T-helper 1 cell treated with Interleukin-12 subunit alpha and Interleukin-12 subunit beta and Interleukin-4 antibody, amounts not matched to agents 30 ng/mL and 1 ng/mL, for 36 hours (primary cell): ENCODE measurements at places on chromosomes 6 and 20. TPM values are rescaled to one million over a fixed set of nuclear protein-coding genes. Genes with fewer than 3 reads are reported as not detected.

The CCDC170 gene
- total RNA-seq = 0.02 TPM in 1 of 2 replicates, not detected in the other

The BMP7 gene
- 0.80 TPM in 1 of 2 replicates, not detected in the other for total RNA-seq

The GTSF1L gene
- total RNA-seq = 0.71 TPM in 1 of 2 replicates, not detected in the other

The ISM1 gene
- total RNA-seq = 0.49 and 0.66 TPM in 2 replicates

The SMOC2 gene
- not detected in 2 replicates for total RNA-seq

The ETV7 gene
- total RNA-seq = 9.5 and 10.0 TPM in 2 replicates

The FBXO5 gene
- 40.7 and 42.6 TPM in 2 replicates for total RNA-seq

The HLA-DMB gene
- total RNA-seq = 15.9 and 19.2 TPM in 2 replicates

The TBXT gene
- not detected in 2 replicates for total RNA-seq

The RNF182 gene
- total RNA-seq = not detected in 2 replicates

The PARD6B gene
- total RNA-seq = 4.5 and 5.2 TPM in 2 replicates

The PGC gene
- not detected in 2 replicates for total RNA-seq

The BPIFB1 gene
- not detected in 2 replicates for total RNA-seq

The CCHCR1 gene
- 36.5 and 42.4 TPM in 2 replicates for total RNA-seq

The LMBRD1 gene
- total RNA-seq = 26.8 and 27.1 TPM in 2 replicates

The FRMD1 gene
- total RNA-seq = not detected in 2 replicates

The CAP2 gene
- not detected in 2 replicates for total RNA-seq

The CD40 gene
- 1.7 and 3.2 TPM in 2 replicates for total RNA-seq

The C6orf52 gene
- 1.5 and 2.0 TPM in 2 replicates for total RNA-seq

The CST2 gene
- total RNA-seq = not detected in 2 replicates

The DLGAP4 gene
- total RNA-seq = 46.3 and 51.8 TPM in 2 replicates

The APOM gene
- total RNA-seq = 1.9 and 2.0 TPM in 2 replicates
